ENCODE measurements at places on chromosomes 3 and 15.

DNA sequence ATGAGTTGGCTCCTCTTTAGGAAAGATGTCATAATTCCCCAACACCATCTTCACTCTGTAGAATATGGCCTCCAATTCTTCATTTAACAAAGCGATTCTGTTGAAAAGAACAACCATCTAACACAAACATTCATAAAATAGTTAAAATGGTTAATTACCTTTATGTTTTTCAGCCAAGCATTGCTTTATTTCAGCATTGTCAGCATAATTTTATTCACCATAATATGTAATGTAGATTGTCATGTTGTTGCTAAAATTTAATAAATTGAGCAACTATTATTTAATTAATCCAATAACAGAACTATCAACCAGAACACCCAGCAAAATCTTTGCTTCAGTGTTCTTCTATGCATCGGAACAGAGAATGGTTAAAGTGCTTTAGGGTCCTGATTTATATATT lies 46.2 kb upstream of the EPHA3 start:
- no peak for DNase-seq

DNA sequence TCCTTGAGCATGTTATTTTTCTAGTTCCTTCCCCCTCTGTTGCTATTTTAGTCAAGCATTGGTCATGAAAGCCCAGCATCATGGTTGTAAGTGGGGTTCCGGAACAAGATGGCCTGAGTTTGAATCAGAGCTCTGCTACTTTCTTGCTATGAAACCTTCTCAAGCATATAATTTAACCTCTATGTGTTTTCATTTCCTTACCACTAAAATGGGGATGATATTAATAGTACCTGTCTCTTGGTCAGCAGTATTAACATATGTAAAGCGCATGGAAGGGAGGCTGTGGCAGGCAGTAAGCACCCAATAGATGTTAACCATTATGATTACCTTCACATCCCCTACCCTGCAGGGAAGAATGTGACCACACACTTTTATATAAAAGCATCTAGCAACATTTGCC lies 14.3 kb upstream of the SPRED1 start:
- no peak for DNase-seq

DNA sequence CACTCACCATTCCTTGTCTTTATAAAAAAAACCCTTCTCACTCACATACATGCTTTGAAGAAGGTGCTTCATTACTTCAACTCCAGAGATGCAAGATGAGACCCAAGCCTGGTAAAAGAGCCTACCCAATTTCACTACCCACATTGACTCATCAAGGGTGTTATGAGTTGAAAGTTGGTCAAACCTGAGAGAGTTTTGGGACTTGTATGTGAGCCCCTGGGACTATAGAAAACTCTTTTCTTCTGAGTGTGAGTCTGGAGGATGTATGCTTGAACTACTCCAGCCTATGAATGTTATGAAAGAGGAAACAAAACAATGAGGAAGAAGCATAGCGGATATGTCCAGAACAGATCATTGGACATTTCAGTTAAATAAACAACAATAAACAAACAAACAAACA lies 106.5 kb upstream of the SATB1 start:
- no peak for DNase-seq

DNA sequence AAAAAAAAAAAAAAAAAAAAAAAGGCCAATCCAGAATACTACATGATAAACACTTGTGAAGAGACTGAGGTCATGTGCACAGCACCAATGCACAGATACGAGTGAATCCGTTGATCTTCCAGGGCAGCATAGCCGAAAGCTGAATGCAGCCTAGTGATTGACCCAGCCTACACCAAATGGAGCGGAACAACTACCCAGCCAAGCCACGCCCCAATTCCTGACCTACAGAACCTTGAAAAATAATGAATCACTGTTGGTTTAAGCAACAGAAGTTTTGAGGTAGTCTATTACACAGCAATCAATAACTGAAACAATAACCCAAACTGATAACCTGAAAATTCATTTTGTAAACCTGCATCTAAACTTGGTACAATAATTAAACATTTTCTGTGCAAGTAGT lies 361.0 kb downstream of the FHIT start:
- DNase-seq = no peak

DNA sequence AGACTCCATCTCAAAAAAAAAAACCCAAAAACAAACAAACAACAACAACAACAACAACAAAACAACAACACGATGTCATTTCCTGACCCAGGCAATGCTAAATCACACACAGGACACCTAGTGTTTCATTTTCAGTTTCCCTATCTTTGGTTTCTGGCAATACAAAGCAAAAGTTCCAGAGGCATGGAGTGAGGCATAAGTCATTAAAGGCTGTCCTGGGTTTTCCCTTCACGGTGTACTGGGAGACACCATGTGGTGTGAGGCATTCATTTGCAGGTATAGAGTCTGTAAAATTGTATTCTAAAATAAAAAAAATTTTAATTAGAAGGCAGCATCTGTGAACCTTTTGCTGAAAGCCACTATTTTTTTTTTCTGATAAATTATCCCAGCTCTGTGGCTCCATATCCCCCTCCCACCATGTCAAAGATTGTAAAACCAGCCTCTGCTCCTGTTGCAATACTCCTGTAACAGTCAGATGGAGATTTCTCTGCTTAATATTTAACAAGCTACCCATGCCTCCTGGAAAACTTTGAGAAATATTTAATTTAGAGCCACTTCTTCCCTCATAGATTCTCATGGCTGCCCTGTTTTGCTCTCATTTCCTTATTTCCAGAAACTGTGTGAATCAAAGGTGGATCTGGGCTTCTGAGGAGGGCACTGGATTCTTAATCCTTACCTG lies 324.6 kb downstream of the MCTP2 start:
- no peak for DNase-seq

Measured in stimulated activated CD4-positive, alpha-beta T cell treated with anti-CD3 and anti-CD28 coated beads, TNF-alpha, amount 100 ng/mL, for 48 hours (primary cell).